ENCODE measurements at places on chromosomes 2 and 18.

- no peak for DNase-seq
Observed at GRCh38 chr2:86285981-86286380, 51.4 kb downstream of the REEP1 start.

DNA sequence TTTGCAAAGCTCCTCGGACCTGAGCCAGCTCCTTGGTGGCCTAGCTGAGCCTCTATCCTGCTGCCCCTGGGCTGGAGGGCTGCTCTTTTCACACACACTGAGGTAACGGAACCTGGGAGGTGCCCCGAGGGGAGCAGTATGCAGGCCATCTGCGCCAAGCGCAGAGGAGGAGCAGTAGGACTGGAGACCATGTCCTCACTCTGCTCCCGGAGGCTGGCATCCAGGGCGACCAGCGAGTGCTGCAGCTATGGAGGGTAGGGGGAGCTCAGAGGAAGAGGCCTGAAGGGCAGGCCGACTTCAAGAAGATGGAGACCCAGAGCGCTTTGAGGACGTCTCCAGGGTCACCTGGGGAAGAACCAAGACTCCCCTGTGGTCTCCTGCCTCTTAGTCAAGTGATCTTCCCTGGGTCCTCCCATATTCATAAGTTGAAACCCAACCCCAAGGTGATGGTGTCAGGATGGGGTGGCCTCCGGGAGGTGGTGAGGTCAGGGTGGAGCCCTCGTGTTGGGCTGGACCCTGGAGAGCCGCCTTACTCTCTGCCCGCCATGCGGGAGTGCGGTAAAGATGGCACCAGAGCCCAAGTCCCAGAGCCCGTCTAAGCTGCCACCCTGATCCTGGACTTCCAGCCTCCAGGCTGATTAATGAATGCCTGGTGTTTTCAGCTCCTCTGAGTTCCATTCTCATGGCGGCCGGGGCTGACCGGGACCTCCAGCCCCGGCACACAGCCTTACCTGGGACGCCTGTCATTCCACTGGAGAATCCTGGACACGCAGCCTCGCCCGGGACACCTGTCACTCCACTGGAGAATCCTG, 160.7 kb downstream of the NDUFA10 start:
- DNase-seq: no peak

DNA sequence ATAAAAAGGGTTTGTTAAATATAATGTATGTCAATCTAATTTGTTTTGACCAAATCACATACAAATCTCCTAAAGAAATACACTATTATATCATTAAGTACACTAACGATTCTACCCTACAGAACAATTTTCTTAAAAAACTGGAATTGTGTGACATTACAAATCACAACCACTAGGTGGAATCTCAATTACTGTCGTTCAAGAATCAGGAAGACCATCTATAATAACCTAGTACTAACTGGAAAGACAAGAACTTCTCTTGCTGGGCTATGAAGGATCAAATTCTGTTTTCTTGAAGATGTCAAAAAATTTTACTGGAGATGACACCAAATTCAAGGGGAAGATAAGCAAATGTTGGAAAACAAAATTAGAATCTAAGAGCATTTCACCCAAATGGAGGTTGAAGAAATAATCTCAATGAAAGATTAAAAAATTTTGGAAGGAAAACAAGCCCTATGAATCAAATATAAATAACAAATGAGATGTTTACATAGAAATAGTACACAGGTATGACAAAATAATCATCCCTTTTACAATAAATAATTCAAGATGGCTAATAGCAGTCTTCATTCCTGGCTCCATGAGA, 110.9 kb downstream of the STK39 start:
- peak; percentile 50 for DNase-seq

DNA sequence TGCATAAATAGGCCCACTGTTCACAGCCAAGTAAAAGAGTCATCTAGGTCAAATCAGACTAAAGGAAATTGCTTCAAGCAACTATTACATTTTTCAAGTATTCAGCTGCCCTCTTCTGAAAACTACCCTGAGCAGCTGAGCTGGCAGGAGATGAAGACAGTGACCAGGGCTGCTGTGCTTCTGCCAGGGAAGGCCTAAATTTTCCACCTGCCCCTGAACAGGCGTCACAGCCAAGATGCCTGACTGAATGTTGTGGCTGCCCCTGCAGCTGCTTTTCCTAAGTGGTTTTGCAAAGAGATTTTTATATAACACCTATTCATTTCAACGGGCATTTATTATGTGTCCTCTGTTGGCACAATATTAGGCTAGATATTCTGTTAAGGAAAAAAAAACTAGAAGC, 96.7 kb upstream of the RPE start:
- DNase-seq: no peak

DNA sequence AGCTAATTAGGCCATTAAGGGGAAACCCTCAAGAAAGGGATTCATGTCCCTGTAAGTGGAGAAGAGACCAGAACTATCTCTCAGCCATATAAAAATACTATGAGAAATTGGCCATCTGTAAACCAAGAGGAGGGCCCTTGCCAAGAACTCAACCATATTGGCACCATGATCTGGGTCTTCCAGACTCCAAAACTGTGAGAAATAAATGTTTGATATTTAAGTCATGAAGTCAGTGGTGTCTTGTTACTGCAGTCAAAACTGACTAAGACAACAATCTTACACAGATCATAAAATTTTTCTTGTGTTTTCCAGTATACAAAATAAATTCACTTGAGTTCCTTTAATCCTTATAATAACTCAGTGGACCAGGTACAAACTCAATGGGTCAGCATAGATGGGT, 589.8 kb upstream of the CDH2 start:
- DNase-seq: no peak

DNA sequence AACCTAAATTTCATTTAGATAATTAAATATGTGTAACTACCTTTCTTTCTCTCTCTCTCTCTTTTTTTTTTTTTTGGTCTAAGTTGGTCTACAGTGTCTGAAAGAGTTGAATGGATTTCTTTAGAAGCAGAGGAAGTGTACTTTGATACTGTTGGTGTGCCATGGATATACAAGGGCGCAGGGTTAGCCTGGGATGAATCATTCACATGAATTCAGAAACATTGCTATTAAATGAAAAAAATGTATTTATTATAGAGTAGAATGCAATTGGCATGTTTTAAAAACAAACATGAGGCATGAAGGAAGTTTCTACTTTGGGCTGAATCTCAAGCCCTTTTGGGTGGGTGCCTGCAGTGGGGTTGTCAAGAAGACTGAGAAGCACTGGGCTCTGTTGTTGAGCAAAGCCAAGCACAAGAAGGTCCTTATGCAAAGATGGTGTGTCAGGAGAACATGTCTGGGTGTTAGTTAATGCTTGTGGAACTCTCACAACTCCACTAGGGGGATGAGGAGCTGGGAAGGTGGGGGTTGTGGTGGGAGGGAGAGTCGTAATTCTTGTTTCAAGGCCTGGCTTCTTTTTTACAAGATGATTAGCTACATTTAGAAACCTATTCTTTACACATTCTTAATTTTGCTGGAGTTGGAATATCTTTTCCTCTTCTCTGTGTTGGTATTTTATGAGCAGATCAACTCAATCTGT, 57.9 kb downstream of the LYPD6 start:
- DNase-seq: no peak

GRCh38 chr2:11103984-11104793, 51.1 kb upstream of the SLC66A3 start:
- DNase-seq: peak; percentile 29

DNA sequence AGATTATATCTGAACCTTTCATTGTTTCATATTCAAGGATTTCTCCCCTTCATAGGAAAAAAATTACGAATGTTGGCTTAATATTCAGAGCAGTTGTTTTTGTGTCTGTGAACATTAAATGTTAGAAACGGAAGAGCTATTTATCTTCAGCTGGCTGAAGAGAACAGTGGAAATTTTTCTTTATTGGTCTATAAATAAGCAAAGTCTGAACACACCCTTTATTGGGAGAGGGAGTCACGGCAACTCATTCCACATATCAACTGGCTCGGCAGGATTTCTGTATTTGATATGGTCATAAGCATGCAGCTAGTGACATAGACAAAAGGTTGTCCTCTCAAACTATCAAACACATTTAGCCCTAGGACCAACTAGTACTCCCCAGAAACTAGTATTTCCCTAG, 468.4 kb upstream of the HNRNPA3 start:
- DNase-seq: no peak

- DNase-seq: no peak
Observed at GRCh38 chr2:219603771-219604170, 6.1 kb downstream of the STK11IP start.

GRCh38 chr2:134558208-134558830, 160.5 kb downstream of the TMEM163 start:
- no peak for DNase-seq

GRCh38 chr2:217658806-217659205, 344.0 kb downstream of the TNS1 start:
- no peak for DNase-seq

GRCh38 chr2:196337208-196337953, 166.0 kb upstream of the STK17B start:
- peak; percentile 30 for DNase-seq

DNA sequence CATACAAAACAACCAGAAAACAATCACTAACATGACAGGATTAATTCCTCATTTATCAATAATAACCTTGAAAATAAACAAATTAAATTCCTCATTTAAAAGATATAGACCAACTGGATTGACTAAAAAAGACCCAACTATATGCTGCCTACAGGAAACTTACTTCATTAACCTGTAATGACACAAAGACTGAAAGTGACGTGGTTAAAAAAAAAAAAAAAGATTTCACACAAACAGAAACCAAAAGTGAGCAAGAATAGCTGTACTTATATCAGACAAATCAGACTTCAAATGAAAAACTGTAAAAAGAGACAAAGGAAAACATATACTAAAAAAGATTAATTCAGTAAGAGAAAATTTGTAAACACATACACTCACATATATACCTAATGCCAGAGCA, 201.2 kb downstream of the CCDC178 start:
- DNase-seq: no peak

DNA sequence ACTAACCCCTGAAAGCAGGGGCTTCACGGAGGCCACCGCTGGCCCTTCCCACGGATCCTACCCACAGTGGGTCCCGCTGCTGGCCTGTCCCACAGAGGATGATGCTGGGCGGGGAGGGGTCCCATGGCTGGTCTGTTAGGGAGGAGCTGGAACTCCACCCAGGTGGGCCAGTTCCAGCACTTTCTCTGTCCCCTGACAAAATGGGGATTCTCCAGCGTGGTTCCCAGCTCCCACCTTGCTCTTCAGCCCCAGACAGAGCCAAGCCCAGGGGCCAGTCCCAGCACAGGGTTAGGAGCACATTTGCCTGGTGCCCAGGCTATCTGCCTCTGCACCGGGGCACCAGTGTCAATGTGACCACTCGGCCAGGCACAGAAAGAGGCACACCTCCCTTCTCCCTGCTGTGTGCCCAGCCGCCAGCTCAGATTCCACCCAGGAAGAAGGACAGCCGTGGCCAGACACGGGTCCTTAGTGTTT, 50.0 kb downstream of the ANKMY1 start:
- DNase-seq: no peak

DNA sequence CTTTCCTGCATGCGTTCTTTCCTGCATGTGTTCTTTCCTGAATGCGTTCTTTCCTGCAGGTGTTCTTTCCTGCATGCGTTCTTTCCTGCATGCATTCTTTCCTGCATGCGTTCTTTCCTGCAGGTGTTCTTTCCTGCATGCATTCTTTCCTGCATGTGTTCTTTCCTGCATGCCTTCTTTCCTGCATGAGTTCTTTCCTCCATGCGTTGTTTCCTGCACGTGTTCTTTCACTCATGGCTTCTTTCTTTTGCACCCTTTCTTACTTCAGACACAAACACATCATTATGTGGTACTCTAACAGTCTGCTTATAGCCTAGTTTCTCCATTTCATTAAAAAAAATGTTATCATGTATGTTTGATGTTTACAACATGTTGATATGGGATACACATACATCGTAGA, 261.6 kb upstream of the PXDN start:
- no peak for DNase-seq

DNA sequence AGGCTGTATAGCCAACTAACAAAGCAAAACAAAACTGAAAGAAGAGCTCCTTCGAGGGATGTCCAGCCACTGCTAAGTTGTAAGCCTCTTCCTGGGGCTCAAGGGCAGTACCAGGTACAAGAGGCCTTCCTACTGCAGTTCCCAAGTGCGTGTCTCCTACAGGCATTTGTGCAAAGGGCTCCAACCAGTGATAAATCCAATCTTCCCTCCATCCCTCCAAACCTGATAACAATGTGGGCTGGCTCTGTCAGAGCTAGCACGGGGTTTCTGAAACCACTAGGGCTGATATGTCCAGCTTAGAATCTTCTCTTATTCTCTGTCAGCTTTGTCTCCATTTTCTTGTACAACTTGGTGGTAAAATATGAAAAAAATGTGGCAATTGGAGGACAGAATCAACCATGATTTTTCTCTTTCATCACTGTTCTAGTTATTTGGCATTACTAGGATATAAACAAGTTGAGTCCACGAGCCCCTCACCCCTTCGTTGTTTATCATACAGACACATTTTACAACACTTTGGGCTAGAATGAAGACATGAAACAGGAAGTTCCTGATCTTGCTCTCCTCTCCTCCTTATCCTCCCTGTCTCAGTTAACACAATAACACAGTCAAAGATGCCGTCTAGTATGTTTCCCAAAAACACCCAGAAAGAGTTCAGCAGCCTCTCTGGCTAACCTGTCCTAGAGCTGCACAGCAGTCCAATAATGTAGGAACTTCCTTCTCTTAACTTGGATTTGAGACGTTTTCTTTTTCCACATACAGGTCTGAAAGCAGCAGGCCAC, 35.4 kb upstream of the WIPF1 start:
- peak; percentile 30 for DNase-seq

GRCh38 chr2:204834716-204835384, 289.6 kb downstream of the PARD3B start:
- DNase-seq: no peak

- DNase-seq: no peak
Observed at GRCh38 chr18:27769152-27769551, 407.8 kb downstream of the CDH2 start.

- DNase-seq: no peak
Observed at GRCh38 chr2:129334128-129334527, 645.3 kb upstream of the RAB6C start.

GRCh38 chr2:203534621-203535077, 452 bp downstream of the RAPH1 start:
- DNase-seq: peak; percentile 39

- DNase-seq: no peak
Observed at GRCh38 chr2:140565756-140566155, 1565.1 kb downstream of the LRP1B start.

DNA sequence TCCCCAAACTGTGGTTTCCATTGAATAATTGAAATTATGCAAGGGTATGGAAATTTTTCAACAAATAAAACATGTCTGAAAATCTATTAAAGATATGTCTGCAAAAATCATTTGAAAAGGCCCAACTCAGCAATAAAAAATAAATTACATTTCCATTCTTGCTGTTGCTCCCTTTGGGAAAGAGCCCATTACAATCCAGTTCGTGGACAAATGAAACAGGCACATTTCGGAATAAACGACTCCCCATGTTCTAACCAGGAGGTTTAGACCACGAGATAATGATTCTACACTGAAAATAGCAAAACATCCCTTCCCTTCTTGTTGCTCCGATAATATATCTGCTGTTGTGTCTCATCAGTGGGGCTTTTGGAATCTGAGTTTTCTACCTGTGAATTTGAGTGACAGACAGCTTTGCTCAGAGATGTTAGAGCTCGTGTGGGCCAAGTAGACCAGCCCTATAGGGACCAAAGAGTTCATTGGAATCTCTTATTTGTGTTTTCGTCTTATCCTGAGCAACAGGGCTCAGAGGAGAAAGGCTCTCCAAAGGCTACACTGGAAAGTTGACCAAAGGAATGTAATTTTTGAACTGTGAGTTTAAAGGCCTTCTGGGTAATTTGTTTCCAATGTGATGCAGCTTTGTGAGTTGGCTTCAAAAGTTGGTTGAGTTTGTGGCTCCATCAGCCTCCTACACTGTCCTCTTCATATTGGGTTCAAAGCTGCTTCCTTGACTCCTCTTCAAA, 119.5 kb downstream of the ACTR3 start:
- no peak for DNase-seq

GRCh38 chr2:226637383-226637782, 162.2 kb downstream of the IRS1 start:
- no peak for DNase-seq
